ENCODE measurements at places on chromosomes 5 and 9.

GRCh38 chr9:85723215-85723614 lies 18.5 kb downstream of the AGTPBP1 start:
- DNase-seq: peak; percentile 67

DNA sequence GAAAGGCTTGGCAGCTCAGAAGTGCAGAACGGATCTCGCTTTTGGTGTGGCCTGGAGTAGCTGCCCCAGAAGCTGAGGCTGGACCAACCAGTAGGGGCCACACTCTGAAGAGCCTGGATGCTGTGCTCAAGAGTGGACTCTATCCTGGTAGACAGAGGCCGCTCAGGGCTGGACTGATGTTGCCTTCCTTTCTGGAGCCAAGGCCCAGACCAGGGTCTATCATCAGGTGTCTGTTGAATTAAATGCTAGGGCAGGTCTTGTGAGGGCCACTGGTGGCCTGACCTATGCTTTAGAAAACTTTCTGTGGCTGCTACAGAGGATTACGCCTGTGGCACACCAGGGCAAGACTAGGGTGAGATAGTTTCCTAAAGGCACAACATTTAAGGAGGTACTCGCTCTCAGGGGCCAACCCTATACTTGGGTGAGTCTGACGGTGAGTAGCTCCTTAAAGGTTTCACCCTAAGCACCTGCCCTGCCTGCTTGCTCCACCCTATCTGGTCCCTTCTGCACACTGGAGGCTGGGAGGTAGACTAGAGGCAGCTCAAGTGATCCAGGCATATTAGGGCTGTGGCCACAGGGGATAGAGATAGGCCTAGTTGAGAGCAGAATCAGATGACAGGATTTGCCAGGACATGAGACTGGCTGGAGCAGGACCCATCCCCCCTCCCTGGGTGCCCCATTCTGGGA lies 9.8 kb upstream of the IRF1 start:
- no peak for DNase-seq

DNA sequence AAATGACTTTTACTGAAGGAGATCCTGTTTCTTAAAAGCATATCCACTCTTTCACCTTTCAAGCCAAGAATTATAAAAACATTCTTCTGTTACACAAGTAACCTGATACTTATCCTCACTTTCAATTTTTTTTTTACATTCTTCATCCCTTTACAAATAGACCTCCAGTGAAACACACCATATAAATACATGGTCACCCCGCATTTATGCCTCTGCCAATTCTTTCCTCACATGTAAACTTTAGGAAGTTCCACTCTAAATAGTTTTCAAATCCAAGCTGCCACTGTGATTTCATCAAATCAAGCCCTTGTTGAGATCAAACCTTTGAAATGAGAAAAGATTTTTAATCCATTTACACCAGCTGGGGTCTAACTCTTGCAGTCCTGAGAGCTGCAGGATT lies 40.0 kb downstream of the GAS1 start:
- no peak for DNase-seq

- no peak for DNase-seq
Measured at GRCh38 chr9:128243215-128244018, 32.4 kb downstream of the GOLGA2 start.

GRCh38 chr5:144084971-144085370 lies 85.5 kb downstream of the YIPF5 start:
- no peak for DNase-seq

DNA sequence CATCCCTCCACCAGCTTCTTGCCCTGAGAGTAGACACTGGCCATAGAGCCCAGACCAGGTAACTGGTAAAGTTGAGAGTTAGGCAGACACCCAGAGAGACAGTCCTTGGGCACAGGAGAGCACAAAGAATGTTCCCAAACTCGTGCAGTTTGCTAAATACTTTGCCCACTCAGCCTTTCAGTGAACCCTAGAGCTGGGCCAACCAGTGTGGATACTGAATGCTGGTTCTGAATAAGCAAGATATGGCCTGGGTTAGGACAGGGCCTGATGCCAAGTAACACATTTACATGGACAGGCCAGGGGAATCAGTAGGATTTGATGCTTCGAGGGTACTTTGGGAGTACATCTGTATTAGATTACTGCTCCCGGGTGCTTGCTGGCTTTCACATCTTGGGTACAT lies 185.4 kb downstream of the SH3GL2 start:
- no peak for DNase-seq

DNA sequence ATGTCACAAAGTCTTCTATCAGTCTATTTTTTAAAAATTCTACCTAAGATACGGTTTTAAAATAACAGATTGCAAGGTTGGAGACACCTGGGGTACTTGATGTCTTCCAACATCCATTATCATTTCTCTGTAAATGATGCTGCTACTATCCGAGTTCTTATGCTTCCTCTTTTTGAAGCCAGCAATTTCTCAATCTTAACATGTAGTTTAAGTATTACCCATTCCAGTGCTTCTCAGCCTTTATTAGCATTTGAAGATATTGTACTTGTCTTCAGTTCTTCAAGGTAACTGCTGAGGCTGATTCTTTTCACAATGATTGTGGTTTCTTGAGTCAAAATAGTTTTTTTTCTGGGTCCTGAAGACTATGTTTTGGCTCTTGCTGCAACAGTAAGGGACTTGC lies 96.4 kb upstream of the SELENOP start:
- no peak for DNase-seq

DNA sequence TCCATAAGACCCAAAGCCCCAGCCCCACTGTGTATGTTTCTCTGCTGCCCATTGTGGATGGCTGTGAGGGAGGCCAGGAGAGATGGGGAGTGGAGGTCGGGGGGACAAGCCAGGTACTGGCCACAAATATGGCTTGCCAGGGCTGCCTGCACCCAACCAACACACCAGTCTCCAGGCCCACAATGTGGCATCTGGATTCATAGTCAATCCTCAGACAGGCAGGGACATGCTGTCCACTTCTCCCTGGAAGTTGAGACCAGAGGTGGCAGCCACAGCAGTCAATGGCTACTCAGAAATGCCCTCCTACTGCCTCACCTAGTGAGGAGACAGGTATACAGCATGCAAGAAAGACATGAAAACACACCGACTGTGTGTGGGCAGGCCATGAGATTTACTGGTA lies 61.2 kb upstream of the SLC25A51 start:
- DNase-seq: no peak

DNA sequence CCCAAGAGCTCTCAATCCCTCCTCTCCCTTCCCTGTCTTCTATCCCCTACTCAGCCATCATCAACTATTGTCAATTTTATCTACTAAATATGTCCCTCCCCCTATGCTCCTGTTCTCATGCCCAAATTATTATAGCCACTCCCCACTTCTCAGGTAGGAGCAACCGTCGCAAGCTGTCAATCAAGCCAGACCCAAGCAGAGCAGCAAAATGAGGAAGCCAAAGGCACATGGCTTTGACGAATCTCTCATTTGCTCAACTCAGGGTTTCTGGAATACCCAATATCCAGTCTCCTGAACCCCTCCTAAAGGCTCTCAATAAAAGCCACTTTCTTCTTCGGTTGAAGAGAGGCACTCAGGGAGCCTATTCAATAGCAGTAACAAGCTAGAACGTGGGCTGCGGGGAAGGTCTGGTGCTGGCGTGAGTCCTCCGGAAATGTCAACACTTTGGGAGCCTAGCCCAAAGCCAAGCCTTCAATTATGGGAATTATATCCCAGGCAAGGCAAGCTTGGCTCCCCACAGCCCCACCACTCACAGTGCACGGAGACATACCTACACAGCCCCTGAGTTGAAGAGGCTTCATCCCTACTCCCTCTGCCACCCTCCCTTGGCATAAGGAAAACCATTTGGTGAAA lies 47.7 kb downstream of the SIL1 start:
- no peak for DNase-seq

DNA sequence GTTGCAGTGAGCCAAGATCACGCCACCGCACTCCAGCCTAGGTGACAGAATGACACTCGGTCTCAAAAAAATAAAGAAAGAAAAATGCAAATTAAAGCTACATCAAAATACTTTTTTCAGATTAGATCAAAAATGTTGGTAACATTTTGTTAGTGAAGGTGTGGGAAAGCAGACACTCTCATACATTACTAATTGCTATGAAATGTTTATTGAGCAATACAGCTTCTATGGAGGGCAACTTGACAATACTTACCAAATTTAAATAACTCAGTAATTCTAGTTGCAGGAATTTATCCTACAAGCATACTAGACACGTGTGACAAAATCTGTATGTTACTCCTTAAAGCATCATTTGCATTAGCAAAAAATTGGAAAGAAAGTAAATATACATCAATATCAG lies 4.1 kb downstream of the TRIM23 start:
- no peak for DNase-seq

DNA sequence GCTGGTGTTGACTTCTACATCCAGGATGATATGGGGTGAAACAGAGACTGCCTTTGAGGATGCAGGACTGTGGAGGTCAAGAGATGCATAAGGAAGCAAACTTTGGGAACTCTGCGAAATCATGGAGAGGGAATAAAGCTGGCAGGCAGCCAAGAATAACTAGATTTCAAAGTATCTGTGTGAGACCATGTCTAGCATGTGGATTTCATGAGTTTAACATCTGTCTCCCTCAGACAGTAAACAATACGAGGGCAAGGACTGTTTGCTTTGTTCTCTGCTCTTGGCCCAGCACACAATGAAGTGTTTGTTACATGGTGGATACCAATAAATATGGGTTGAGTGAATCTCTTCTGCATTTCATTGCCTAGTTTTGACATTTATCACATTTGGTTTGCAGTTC lies 71.3 kb downstream of the RASEF start:
- no peak for DNase-seq

- DNase-seq: no peak
Measured at GRCh38 chr5:34525761-34526160, 130.4 kb upstream of the RAI14 start.

GRCh38 chr9:21661626-21662025 lies 140.8 kb upstream of the MTAP start:
- DNase-seq: no peak

DNA sequence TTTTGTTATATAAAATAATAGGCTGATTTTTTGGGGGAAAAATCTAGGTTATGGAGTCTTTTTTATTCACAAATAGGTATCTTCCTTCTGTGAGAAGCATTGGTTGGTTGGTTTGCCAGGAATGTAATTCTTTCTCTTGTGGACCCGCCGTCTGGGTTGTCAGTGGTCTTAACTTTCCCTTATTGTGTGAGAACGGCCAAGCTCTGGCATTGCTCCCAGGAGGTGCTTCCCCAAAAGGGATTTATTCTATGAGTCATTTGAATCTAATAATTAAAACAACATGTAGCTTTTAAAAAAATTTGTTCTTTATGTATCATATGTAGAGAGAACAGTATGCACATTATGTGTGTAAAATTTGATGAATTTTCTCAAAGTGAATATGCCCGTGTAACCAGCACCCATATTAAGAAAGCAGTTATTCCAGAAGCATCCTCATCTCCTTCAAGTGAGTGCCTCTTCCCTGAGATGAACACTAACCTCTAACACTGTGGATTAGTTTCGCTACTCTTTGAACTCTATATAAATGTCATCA lies 114.4 kb downstream of the MAST4 start:
- no peak for DNase-seq

- DNase-seq: no peak
Measured at GRCh38 chr5:96952118-96952750, 16.4 kb downstream of the LNPEP start.

DNA sequence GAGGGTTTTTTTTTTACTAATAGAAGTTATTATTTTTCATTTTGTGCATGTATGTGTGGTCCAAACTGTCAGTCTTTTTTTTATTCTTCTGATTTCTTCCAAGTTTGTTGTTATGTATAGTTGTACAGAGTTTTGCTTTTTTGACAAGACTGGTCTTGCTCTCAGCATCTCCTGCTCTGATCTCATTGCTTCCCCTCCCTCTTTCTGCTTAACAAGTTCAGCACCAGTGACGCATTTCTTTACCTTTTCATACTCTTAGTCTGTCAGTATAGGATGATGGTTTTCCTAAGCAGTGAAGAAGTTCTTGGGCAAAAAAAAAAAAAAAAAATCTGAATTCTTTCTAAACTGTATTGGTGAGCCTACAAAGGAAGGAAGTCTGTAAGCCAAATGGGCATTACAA lies 135.1 kb downstream of the CD180 start:
- DNase-seq: no peak

GRCh38 chr5:175656966-175657365 lies 905 bp upstream of the HRH2 start:
- no peak for DNase-seq

- DNase-seq: no peak
Measured at GRCh38 chr5:169164481-169164925, 136.4 kb downstream of the SLIT3 start.

DNA sequence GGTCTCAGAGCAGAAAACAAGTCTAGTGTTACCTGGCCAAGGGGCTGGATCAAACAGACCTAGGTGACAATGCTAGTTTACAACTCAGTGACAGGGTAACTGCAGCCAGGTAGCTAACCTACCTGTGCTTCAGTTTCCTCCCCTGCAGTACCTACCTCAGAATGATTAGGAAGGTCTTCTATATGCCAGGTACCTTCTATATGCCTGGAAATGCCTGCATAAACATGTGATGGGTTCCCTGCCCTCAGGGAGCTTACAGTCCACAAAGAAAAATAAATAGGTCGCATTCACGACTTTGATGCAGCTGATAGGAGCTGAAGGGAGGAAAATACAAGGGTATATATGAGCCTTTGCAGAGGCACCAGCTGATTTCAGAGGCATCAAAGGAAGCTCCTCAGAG lies 16.1 kb downstream of the LHFPL2 start:
- DNase-seq: no peak

DNA sequence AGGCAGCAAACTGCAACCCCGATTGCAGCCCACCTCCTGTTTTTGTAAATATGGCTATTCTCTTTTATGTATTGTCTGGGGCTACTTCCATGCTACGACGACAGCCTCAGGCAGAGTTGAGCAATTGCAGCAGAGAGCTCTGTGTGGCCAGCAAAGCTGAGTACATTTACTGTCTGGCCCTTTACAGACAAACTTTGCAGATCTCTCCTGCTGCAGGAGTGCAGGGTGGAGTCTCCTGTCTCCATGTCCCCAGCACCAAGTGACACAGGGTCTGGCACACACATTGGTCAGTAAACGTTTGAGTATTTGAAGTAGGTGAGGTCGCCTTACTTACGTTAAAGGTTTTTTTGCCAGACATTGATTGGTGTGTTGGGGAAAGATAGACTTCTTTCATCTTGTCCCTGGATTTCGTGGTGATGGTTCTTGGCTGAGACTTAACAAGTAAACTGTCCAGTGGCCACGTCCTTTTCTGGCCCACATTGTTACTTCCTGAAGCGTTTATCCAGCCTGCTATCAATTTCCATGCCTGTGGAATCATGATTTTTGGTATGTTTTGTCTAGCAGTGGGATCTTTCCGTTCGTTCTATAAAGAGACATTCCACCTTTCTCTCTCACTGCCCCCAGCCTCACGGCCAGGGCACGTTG lies 27.2 kb downstream of the PRRC2B start:
- no peak for DNase-seq
